ENCODE measurements at places on chromosomes 13 and 19.

DNA sequence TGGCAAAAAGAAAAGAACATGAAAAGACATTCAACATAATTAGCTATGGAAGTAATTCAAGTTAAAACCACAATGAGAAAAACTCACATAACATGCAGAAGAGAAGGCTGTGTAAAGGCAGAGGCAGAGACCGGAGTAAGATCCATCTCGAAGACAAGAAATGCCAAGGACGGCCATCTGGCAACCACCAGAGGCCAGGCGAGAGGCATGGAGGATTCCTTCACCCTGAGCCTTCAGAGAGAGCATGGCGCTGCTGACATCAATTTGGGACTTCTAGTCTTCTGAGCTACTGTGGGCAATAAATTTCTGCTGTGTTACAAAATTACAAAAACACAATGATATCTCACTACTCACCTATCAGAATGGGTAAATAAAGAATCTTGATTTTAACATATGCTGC is 381.0 kb downstream of the TSHZ3 start:
- DNase-seq = no peak

- DNase-seq = no peak
Observed at GRCh38 chr13:79501538-79502232, 20.7 kb downstream of the NDFIP2 start.

GRCh38 chr13:79810669-79811068 is 329.7 kb downstream of the NDFIP2 start:
- DNase-seq = no peak

DNA sequence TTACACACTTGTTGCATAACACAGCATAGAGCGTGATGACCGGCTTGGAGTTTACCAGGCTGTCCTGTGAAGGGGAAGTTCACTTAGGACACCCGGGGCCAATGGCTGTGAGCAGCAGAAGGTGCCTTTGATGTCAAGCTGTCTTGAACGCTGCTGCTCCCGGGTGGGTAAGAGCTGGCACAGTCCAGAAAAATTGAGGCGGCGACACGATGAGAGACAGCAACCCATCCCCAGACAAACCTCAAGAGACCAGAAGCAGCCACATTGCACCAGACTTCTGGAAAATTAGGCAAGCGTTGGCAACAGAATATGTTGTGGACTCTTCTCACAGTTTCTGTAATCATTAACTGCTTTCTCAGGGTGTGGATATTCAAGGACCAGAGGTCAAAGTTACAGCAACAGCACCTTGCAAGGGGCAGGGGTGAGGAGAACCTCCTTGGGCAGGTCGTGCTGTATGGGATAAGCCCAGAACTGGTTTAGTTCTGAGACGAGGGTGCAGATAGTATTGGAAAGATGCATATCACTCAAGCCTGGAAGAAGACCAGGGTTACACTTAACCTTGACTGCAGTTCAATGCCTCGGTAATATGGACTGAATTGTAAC is 10.1 kb downstream of the NFILZ start:
- DNase-seq = no peak

DNA sequence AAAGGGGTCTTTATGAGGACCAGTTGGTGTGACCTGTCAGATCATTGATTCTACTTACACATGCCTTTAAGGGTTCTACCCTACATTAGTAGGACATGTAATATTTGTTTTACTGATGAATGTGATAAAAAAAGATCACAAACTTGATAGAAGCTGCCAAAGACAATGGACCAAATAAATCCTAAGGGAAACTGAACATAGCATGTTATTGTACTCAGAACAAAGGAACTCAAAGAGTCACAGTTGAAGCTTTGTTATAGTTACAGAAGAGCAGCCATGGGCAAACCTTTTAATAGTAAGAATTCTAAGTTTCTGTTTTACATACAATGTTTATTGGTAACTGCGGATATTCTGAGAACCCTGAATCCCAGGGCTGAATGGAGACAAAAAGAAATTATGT is 780.1 kb downstream of the SLITRK6 start:
- no peak for DNase-seq

DNA sequence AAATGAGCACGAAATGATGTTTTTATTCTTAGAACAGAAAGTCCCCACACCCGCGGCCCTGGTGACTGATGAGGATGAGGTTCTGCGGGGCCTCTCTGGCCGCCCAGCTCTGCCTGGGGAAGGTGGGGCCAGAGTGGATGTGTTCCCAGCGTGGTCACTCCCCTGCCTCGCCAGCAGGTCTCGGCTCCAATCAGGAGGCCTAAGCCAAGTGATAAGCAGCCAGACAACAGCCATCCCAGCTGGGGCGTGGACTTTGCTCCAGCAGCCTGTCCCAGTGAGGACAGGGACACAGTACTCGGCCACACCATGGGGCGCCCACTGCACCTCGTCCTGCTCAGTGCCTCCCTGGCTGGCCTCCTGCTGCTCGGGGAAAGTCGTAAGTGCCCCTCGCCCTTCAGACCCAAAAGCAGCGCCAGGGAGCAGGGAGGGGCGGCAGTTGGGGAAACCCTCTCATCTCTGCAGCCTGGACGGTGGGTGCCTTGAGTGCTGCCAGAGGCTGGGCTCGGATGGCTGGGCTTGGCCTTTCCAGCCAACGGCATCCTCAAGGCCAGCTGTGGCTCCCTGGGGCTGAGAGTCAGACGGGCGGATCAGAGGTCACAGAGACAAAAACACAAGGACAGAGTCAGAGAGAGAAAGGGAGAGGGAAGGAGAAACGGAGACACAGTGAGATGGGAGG is at the start of gene F10:
TSS of gene F10 (plus strand) at position 250 of the 676 bp plus-strand sequence. CDS start at position 307, 57 bp downstream.
- no peak for DNase-seq
